ENCODE measurements at places on chromosomes 1 and 21.
A peak's percentile ranks its signal among the peaks of the same experiment; 100 is the strongest.

DNA sequence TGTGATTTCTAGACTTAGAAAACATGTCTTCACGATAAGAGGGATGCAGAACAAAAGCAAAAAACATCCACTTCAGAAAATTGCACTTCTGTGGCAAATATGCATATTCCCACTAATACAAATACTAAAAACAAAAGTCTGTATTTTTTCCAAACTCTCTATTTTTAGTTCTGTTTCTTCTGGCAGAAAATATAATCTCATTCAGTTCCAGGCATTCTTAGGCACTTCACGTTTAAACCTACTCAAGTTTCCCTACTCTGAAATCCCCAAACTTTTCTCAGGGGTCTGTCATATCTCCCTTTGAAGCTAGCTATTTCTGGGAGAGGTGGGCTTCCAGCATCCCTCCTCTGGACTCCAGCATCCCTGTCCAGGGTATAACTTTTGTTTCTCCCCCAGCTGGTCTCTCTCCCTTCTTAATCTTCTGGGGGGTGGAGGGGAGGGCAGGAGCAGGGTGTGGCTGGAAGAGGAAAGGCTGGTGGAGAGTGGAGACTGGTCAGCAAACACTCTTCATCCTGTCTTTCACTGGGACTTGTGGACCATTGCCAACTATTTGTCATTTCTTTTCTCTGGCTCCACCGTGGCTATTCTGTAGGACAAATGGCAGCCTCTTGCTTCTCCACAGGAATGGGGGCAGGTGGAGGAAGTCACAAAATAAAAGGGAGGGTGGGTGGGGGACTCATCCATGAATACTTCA is 19.6 kb upstream of the NCF2 start:
- no peak for DNase-seq

GRCh38 chr21:44433791-44434567 is 21.3 kb upstream of the LRRC3 start:
- DNase-seq: no peak

- DNase-seq: peak; percentile 88
Observed at GRCh38 chr1:12078938-12079861, 16.1 kb downstream of the TNFRSF8 start.

DNA sequence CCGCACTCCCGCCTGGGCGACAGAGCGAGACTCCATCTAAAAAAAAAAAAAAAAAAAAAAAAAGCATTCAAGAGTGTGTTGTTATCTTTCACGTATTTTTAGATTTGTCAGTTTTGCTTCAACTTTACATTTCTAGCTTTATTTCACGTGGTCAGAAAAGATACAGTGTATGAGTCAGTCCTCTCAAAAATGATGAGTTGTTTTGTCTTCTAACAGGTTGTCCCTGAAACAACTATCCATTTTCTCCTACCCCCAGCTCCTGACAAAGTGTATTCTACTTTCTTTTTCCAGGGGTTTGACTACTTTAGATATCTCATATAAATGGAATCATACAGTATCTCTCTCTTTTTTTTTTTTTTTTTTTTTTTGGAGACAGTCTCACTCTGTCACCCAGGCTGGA is 5.5 kb upstream of the ZNF695 start:
- no peak for DNase-seq

DNA sequence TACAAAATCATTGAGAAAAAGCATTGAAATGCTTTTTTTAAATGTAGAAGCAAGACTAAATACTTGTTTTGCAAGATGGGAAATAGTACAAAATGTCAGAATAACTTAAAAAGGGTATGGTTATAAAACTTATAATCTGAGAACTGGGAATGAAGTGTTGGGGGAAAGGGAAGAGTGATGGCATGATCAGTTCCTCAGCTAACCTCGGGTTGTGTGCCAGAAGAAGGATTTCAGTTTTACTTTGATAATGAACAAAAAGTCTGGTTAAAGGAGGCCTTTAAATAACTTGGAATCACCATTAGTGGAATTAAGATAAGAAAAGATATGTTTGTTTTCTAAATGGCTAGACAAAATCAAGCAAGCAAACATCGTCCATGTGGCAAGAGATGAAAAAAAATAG is 20.7 kb downstream of the NEK7 start:
- DNase-seq: no peak

DNA sequence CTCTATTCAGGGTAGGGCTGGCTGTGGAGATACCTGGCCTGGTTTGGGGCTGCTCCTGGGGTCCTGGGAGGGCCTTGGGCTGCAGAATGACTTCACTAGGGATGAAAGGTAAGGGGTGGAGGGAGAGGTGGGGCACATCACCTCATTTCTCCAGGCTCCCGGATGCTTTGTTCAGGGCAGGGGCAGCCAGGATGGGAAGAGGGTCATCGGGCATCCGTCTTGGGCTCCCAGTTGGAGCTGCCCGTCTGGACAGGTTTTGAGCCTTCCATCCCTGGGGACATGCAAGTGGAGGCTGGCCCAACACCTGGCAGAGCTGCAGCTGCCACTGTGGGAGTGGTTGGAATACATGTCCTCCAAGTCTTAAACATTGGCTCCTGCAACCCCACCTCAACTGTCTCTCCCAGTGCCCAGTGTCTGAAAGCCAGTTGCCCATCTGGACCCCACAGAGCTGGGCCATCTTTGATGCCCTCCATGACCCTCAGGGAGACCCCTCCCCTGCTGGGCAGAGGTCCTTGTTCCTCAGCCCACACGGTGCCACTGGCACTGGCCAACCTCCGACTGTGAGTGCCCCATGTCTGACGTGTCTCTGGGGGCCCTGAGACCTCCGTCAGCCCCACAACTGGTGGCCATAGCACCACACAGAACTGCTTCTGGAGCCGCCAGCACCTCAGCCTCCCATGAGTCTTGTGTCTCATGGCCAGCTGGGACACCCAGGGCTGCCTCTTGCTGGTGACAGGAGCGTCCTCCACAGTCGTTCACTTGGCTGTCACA is 52.8 kb downstream of the TRIM11 start:
- no peak for DNase-seq

- peak; percentile 7 for DNase-seq
Observed at GRCh38 chr1:121586369-121587229, 401.8 kb downstream of the SRGAP2C start.

DNA sequence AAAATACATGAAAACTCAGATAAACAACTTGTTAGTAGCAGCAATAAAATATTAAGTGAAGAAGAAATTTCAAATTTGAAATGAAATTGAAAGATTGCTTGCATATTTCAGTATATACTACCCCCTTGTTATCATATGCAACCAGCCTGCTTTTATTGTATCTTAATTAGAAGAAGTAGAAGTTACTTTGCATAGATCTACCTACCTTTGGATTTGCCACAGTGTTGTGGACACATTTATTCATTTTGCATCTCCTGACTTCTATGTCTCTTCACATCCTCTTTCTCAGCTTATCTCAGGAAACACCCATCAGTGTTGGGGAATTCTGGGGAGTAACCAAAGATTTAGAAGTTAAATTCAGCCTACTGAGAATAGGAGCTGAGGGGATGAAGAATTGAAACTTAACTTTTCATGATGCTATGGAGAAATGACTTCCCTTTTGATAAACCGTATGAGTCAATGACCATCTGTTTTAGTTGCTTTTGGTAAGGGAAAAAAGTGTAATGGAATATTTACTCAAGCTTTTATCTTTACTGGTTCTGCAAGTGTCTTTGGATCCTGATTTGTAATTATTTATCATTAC is 96.9 kb downstream of the RGL1 start:
- no peak for DNase-seq

DNA sequence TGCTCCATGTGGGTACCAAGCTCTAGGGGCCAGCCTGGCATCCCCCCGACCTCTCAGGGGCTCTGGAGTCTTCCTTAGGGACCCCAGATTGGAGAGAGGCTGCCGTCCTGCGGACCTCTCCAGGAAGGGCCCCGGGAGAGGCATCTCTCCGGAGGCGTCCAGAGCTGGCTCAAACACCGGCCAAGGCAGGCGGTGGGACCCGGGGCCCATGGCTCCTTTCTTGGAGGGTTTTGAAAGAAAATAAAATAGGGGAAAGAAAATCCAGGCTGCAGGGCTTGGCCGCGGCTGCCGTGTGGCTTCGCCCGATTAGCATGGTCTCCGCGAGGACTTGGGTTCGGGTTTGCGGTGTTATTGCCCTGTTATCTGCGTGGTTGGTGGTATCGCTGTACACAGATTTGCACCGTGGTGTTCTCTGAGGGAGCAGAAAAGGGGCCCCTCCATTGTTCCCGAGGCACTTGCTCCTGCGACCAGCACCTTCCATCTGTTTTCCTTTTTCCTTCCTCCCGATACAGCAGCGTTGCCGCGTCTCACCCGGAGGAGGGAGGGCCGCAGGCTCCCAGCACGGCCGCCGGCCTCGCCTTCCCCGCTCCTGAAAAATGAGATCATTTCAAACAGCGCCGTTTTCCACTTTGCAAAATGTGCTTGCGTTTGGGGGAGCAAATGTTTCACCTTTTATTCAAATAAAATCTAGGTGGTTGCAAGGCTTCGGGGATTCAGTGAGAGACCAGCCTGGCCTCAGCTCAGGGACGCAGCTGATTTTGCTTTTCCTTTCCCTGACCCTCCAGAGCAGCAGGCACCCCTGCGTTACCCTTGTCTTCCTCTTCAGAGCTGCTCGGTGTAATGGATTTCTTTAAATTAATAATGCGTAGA is 86.3 kb downstream of the PRDM16 start:
- DNase-seq: no peak

GRCh38 chr1:186813420-186813819 is 15.3 kb upstream of the PLA2G4A start:
- DNase-seq: no peak

- DNase-seq: no peak
Observed at GRCh38 chr1:215748431-215748830, 181.3 kb downstream of the KCTD3 start.

GRCh38 chr1:119686661-119687060 is 25.1 kb upstream of the PHGDH start:
- DNase-seq: peak; percentile 30

DNA sequence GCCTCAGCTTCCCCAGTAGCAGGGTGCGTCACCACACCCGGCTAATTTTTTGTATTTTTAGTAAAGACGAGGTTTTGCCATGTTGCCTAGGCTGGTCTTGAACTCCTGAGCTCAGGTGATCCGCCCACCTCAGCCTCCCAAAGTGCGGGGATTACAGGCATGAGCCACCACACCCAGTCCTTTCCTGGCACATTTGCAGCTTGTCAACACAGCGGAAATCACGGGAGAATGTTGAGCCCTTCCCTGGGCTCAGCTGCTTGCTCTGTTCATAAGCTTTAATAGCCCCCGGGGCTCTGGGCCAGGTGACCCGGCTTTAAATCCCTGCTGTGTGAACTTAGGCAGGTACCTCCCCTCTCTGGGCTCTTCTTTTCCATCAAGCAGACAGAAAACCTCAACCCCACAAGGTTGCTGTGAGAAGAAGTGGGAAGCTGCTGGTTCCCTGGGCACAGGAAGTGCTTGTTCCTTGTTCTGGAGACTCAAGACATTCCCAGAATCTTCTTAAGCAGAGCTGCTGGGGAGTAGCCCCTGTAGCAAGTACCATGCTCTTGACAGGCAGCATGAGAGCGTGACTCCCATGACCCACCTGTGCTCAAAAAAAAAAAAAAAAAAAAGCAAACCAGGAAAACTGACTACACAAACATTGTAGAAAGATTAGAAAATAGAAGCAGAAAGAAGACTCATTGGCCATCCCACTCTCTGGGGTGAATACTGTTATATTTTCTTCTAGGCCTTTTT is 14.5 kb upstream of the SELENON start:
- no peak for DNase-seq

- DNase-seq: peak; percentile 8
Observed at GRCh38 chr1:240242601-240243144, 151.0 kb downstream of the FMN2 start.

- DNase-seq: no peak
Observed at GRCh38 chr1:97304366-97304765, 582.8 kb downstream of the PTBP2 start.

GRCh38 chr1:229102741-229103391 is 168.0 kb upstream of the RAB4A start:
- peak; percentile 43 for DNase-seq

- no peak for DNase-seq
Observed at GRCh38 chr1:97668945-97669344, 251.9 kb downstream of the DPYD start.

DNA sequence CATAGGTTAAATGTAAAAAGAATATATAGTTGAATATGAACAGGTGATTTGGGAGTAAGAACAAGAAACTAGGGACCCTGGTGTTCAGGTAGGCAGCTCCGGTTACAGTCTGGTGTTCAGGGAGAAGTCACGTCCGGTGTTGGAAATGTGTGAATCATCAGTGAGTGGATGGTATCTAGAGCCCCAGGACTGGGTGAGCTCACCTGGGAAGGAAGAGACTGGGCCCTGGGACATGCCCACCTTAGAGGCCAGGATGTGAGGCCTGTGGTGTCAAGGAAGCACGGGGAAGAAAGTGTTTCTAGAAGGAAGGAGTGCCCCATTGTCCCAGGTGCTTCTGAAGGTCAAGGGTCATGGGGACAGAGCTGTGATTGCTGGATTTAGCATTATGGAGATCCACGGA is 1.5 kb upstream of the GJB3 start:
- no peak for DNase-seq

GRCh38 chr1:61487801-61488200 is 237.1 kb downstream of the TM2D1 start:
- no peak for DNase-seq

DNA sequence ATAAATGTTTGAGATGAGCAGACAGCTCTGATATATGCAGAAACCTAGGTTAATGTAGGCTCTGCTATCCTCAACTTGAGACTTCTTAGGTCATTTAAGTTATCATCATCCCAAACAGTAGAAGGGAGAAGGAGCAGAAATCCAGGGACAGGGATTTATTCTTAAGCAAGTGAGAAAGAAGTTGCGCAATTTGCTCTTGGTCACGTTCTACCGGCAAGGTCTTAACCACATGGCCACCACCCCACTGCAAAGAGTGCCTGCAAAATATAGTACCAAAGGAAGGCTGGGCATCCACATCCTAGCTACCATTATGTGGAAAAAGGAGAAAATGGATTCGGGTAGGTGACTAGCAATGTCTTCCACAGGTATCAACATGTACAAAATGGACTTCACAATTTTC is 25.2 kb downstream of the CRNN start:
- no peak for DNase-seq
